ENCODE measurements at places on chromosomes 12 and 14.

DNA sequence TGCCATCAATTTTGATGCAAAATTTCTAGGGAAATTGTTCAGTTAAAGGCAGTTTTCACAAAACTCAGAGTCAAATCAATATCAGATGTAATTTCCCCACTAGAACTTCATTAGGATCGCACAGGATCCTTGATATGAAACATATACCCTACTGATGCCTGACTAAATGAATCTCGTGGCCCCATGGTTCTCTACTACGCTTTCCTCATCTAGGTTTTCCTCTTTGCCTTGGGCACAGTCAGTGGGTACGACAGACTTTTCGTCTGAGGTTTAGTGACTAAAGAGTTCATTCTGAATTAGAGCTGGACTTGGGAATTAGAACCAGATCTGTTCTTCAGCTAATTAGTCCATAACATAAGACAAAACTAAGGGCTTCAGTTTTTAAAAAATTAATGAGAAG is 42.5 kb upstream of the GNPNAT1 start:
- no peak for DNase-seq

DNA sequence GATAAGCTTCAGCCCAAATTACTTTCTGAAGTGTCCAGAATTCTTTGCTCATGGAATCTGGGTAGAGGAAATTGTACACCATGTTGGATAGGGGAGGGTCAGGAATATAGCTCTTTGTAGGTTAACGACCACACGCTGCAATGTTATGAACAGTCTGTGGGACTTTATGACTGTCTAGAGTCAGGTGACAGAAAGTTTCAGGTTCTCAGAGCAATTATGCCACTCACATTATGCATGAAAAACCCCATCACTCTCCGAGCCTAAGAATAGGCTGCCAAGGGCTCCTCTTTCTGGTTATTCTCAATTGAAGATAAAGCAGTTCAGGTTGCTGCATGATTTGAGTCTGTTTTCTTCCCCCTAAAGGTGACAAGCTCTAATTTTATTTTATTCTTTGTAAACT is 430.9 kb downstream of the ATP23 start:
- DNase-seq: no peak

DNA sequence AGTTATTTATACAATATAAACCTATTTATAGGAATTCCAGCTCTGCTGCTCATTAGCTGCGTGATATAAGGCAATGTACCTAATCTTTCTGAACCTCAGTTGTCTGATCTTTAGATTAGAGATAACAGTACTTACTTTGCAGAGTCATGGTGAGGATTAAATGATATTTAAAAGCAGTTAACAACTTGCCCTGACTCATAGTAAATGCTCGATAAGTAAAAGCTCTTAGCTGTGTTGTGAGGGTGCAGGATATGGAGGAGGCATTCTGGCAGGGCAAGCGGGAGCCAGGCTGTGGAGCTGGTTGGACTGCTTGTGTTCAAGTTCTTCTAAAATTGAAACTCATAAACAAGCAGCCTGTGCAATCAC is 140.0 kb upstream of the PRICKLE1 start:
- DNase-seq: no peak

- DNase-seq: no peak
Observed at GRCh38 chr14:23183158-23183470, 346 bp downstream of the SLC7A8 start.

DNA sequence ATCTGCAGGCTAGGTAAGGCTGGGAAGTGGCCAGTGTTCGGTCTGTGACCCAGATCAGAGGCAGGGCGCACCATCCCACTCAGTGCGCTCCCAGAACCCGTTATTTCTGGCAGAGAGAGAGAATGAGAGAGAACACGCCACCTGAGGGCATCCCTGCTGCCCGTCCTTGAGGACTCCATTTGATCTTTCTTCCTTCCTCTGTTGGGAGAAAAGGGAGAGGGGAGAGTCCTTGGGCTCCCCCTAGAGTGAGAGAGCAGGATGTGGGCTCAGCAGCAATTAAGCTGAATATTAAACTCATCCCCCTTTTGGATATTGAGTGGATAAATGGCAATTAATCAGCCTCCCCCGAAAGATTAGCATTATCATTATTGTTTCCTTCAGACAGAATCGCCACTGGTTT is 70.6 kb downstream of the IFT43 start:
- no peak for DNase-seq

DNA sequence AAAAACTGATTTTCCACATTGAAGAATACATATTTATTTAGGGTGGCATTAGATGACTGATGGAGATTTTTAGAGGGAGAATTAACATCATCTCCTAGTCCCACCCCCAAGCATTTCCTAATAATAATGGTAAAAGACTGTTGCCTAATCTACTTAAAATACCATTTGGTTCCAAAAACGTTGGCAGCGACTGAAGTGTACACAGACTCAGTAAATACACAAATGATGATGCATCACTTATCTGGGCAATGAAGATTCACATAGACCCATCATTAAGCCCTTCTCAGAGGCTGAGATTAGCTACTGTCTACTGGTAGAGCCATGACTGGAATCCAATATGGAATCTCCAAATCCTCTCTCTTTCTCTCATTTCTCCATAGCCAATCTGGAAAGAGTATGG is 18.2 kb downstream of the RTN1 start:
- no peak for DNase-seq

DNA sequence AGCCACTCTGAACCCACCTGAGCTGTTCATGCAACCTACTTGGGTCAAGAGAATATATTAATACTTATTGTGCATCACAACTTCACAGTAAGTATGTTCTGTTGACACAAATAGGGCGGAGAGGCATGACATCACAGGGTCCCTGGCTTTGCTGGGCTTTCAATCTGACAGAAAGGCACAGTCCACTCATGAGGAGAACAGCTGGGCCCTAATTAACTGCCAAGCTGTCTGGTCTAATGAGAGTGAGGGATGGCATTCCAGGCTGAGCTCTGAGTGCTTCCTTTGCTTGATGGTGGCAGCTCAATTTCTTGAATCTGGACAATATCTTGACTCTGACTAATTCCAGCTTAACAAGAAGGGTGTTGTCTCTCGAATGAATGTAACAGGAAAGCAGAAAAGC is 2.0 kb downstream of the EFCAB11 start:
- DNase-seq: no peak

DNA sequence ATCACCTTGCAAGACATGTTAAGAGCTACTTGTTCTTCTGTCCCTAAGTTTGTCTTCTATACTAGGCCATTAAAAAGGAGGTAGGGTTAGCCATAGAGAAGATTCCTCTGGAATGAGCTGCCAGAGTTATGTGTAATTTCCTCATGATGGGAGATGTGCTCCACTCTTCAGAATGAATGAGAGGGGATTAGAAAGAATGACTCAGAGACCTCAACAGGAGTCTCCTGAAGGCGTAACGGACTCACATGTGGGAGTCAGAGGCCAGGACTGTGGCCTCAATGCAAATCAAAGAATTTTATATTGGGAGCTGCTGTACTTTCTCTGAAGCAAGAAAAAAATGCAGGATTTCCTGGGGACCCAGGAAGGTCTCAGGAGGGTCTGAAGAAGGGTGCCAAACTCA is 87.8 kb upstream of the ATXN7L3B start:
- DNase-seq: no peak

GRCh38 chr12:113418213-113418879 is 3.8 kb upstream of the SDSL start:
- DNase-seq: no peak

DNA sequence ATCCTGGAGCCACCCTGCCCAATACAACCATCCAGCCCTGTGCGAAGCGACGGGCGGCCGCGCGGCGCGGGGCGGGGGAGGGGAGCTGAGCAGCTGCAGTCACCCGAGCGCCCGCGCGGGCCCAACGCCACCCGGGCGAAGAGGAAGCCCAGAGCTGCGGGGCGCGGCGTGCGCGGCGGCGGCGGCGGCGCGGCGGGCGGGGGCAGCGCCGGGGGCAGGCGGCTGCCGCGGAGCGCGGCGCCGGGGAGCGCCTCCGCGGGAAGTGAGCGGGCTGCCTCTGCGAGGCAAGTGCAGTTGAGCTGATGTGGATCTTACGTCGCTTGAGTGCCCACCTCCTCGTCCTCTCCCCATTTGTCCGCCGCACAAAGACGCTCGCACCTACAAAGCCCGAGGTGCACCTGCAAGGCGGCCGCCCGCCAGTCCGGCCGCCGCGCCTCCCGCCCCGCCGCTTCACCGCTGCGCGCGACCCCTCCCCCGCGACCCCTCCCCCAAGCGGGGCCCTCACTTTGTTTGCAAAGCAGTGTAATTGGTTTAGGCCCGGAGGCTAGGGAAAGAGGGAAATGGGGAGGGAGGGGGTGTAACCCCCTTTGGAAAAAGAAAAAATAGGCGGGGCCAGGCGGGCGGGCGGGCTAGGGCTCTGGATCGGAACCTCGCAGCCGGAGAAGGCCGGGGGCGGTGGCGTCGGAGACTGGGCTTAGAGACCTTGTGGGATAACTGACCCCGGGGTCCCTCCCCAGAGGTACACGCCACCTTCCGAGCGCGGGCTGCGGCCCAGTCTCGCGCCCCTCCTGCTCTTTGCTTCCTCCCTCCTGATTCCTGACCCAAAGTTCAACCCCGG is at the start of the genes FOXA1 and TTC6:
TSS of gene FOXA1 (minus strand) at position 279 of the 838 bp plus-strand sequence. CDS start at position 2, 277 bp downstream.
TSS of gene TTC6 (plus strand) at position 659 of the 838 bp plus-strand sequence. CDS start 26,436 bp downstream, outside the sequence.
- peak; percentile 78 for DNase-seq

DNA sequence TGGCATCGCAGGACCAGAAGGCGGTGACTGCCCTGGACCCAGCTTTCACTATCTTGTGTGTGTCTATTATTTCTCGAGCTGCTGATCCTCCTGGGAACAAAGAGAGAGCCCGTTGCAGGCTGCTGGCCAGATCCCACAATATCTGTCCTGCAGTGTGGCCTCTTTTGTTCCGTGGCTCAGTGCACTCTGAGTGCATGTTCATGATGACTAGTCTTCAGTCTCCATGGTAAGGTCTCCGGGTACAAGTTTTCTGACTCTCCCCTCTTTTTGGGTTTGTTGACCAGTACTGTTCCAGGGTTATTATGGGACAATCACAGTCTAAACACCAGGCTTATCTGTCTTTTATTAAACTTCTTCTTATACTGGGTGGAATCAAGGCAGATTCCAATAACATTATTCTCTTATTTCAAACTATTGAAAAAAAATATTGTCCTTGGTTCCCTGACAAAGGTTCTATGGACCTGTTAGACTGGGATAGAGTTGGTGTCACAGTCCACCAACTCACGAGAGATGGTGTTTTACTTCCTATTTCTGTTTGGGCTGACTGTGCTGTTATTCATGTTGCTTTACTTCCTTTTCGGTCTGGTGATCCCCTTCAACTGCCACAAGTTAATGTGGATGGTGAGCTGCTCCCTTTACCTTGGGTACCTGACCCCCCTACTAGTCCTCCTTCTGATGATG is 192.9 kb upstream of the ALG10B start:
- no peak for DNase-seq

DNA sequence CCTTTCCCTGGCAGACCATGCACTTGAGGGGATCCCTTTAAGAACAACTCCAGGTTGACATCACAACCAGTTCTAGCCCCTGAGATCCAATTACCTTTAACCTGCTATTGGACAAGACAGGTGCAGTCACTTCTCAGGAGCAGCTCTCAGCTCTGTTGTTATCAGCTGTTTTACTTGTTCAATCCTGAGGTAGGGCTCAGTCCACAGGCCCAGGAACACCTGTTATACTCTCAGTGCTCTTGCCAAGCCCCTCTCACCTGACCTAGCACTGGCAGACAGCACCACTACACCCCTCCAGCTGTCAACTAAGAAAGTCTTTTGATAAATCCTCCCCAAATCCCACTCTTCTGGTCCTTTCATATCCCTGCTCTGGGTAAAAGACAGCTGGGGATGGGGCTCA is 163.9 kb upstream of the TMTC2 start:
- DNase-seq: no peak

DNA sequence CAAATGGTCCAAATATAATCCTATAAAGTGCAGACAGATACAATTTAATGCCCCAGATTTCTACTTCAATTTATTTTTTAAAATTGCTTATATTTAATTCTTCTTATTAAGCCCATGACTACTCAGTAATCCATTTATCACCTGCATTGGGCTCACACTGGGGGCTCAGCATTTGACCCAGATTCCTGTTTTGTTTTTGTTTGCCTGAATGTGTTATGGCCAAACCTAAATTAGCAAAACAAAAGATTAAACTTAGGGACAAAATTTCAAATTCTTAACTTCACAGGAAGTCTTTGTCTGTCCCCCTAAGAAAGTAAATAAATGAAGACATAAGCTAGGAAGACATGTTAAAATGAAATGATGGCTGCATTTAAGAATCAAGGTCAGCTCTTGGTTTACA is 322.3 kb downstream of the RMST start:
- DNase-seq: no peak

DNA sequence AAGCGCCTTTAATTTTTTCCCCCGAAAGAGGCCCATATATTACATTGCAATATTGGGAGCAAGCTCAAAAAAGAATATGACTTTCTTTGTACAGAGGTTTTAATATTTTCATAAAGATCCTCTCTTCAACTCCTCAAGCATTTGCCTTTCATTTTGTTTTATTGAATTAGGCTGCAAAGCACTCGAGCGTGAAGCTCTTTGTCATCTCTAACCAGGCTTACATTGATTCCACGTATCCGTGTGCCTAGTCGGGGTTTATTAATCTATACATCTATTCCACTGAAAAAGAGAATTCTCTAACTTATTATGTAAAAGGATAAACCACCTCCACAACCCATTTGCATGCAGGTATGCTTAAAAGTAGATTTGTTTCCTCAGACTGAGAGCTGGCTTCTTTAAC is 234.8 kb upstream of the TMPO start:
- DNase-seq: no peak

GRCh38 chr14:105275267-105275946 is 25.4 kb downstream of the BRF1 start:
- DNase-seq: no peak

GRCh38 chr14:49306152-49306751 is 279.9 kb downstream of the RPS29 start:
- no peak for DNase-seq

GRCh38 chr12:133204264-133204603 is 22.9 kb downstream of the ZNF268 start:
- DNase-seq: no peak

- peak; percentile 38 for DNase-seq
Observed at GRCh38 chr14:75831455-75831854, 150.3 kb downstream of the TGFB3 start.

DNA sequence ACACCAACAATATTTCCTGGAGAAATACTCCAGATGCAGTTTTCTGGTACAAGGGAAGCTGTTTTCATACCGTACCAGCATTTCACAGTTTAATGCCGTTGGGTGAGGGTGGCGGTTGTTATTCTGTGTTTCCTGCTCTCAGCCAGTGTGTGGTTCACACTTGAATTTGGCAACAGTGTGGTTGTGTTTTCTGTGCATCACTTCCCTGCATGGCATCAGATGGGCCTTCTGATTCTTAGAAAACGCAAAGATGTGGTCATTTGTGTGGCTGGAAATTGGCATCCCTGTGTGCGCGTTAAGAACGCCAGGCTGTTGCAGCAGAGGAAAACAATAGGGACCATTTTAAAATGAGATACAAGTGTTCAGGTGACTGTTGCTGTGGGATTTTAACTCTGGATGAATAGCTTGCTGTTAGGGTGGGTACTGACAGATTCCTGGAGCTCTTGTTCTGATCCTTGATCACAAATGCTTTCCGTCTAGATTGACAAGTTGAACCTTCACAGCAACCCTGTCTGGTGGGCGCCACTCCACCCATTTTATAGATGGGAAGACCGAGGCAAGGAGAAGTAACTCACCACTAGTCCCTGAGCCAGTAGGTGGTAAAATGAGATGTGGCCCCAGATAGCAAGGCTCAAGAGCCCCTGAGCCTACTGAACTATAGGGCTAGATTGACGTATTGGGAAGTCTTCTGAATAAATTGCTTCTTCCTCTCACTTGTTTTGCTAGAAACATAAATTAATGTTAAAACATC is 231.2 kb downstream of the CHST11 start:
- no peak for DNase-seq

- DNase-seq: no peak
Observed at GRCh38 chr12:113302886-113303640, 31.8 kb downstream of the SLC8B1 start.
